Substantia nigra (tissue), 51 donors: ENCODE measurements at places on chromosomes 5 and 9.

GRCh38 chr9:135797507-135798262 is 95.7 kb downstream of the KCNT1 start:
- no peak for DNase-seq

DNA sequence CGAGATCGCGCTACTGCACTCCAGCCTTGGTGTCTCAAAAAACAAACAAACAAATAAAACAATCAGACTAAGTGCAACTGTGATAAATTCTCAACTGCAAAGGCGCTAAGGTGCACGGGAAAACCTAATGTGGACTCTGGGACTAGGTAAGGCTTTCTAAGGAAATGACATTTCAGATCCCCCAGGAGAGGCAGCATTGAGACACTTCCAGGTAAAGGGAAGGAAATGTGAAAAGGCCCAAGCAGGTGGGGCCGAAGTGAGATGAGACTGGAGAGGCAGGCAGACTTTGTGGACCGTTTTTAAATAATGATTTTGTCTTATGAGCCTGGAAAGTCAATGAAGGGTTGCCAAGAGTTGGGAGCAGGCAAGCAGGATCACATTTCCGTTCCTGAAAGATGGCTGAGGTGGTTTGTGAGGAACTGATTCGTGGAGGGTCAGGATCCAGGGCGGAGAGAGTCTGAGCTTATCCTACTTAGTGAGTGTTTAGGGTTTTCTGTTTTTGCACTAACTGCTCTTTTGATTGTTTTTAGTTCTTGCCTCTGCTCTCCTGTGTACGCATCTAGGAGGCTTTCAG is 2.0 kb upstream of the APBA1 start:
- DNase-seq, result no peak

GRCh38 chr5:751496-751895 is 33.0 kb downstream of the ZDHHC11B start:
- no peak for DNase-seq

- DNase-seq, result no peak
These were observed 408.5 kb downstream of the PTPRD start for GRCh38 chr9:10204276-10204675.

GRCh38 chr5:127887282-127887681 is 184.1 kb downstream of the CCDC192 start:
- no peak for DNase-seq

GRCh38 chr9:68927165-68927564 is 86.7 kb downstream of the PRKACG start:
- no peak for DNase-seq

- no peak for DNase-seq
These were observed 50.3 kb downstream of the COL5A1 start for GRCh38 chr9:134691695-134692572.
